ENCODE measurements at places on chromosomes 13 and 19.

- DNase-seq, result no peak
These were observed 1545.1 kb upstream of the PCDH20 start for GRCh38 chr13:62960723-62961122.

DNA sequence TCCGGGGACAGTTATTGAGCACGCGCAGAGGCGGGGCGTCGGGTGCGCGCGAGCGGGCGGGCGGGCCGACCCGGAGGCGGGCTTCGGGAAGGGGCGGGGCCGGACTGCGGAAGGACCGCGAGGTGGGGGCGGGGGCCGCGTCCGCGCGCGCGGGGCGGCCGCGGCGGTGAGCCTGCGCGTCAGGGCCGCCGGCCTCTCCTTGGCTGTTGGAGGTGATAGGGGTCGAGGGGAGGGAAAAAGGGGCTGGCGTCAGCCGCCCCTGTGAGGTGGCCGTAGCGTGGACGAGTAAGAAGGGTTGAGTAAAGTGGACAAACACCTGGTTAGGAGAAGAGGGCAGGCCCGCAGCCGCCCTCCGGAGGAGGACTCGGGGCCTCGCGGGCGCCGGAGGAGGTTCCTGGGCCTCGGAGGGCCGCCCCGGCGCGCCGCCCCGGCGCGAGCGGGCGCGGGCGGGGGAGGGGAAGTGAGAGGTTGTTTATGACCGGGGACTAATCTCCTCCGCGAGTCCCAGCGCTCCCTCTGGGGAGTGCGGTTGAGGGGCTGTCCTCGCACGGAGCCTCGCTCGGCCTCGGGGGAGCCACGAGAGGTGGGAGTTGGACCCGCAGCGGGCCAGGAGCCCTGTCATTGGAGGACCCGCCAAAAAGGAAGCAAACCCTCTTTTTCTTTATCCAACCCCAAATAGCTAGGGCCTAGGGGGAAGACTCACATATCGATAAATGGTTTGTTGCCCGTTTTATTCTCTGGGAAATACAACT, 547 bp upstream of the INTS6 start:
- DNase-seq, result no peak

- DNase-seq, result peak; percentile 20
These were observed 13.1 kb downstream of the EPS8L1 start for GRCh38 chr19:55088543-55089341.

DNA sequence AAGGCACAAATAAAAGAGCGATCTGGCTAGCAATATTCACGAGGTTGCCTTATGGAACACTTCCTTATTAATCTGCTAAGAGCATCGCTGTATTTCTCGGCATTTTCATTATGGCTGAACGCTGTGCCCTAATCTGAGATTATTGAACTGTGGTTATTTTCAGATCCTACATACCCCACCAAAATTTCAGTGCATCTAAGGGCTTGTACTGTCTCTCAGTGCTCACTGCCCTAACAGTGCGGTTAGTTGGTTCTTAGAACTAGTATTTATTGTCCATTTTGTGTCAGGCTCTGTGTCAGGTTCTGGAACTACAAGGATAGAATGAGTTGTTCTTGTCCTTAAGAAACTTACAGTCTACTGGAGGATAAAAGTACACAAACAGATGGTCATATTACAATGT, 51.6 kb downstream of the FLT3 start:
- DNase-seq, result no peak

DNA sequence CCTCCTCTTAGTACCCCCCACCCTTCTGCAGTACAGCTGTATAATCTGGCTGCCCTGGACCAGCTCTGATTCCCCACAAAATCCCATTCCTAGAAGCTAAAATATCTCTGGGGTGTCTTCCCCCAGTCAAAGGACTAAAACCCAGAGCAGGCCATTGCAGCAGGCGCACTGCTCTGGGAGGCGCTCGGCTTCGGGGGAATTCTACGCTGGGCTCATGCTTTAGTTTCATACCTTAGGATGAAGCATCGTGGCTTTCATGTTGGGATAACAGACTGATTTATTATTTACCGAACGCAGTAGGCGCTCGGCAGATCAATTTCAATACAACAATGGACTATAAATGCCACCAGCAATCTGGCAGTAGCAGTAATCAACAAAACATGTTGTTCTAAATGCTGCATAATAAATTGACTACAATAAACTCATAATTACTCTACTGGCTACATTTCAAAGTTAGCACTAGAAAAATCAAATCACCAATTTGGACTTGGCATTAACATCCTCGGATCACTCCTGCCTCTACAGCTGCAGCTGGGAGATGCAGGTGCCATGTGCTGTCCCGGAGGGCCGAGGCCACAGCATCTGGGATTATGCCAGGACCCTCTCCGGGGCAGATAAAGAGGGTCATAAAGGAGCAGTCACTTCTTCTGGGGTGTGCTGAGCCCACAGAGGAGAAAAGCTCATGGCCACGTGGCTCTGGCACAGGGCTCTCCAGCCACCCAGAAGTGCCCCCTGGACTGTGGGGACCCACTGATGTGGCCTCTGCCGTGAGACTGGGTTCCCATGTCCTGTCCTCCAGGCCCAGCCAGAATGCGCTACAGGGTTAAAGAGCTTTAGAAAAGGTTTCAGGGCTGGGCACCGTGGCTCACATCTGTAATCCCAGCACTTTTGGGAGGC, 35.3 kb downstream of the CEBPG start:
- no peak for DNase-seq

DNA sequence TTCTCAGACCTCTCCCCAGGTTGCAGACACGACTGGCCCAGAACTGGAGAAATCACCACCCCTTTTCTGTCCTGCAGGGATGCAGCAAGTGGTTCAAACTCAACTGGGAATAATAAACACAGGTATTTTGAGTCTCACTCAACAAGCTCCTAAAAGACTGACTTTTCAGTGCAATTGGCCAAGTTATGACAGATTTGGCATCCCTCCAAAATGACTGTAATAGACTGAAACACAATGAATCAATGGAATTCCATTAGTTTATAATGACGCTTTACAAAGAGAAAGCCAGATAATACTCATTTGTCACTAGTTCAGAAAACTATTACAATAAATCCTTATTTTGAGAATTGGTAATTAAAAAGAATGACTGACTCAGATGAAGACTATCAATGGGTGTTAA, 38.1 kb downstream of the MIPEP start:
- DNase-seq, result no peak

GRCh38 chr19:42288387-42288786, 13.5 kb upstream of the PRR19 start:
- no peak for DNase-seq

GRCh38 chr19:16385821-16386220, 61.2 kb downstream of the KLF2 start:
- no peak for DNase-seq

- DNase-seq, result no peak
These were observed 7.7 kb downstream of the PPP1R12C start for GRCh38 chr19:55109527-55110291.

- DNase-seq, result no peak
These were observed 176.5 kb downstream of the SPRY2 start for GRCh38 chr13:80164462-80164861.

DNA sequence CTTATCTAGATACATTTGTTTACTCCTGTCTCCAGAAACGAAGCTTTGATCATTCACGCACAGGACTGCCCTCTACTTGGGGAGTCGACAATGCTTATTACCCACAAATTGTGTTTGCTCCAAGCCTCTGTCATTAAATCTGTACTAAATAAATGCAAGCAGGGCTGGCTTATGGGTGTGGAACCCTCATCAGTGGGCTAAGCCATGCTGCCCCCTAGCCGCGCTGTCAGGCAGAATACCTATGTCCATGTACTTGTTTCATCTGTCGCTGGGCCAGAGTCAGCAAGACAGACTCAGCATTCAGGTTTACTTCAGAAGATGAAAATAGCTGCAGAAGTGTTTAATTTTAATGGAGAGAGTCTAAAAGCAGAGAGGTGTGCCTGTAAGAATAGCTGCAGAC, 110.0 kb upstream of the PRR20A start:
- DNase-seq, result no peak

Data from NCI-H2029 treated with DMSO at 0.1 percent for 48 hours (cell line).